Stimulated activated naive B cell treated with anti-CD40 and anti-IgM and Interleukin-4, amounts not matched to agents 10 μg/mL and 1 μg/mL and 100 μg/mL, for 72 hours (primary cell): ENCODE measurements at places on chromosomes 7 and 10.

- no peak overlapping the region for H3K27ac ChIP-seq
- H3K4me3 ChIP-seq: no peak overlapping the region
- no peaks in the 10 kb centered on the region for H3K27me3 ChIP-seq
- H3K4me1 ChIP-seq: no peaks in the 10 kb centered on the region
- no peak for DNase-seq
These were observed 39.3 kb downstream of the RAPGEF5 start for GRCh38 chr7:22317632-22318031.

DNA sequence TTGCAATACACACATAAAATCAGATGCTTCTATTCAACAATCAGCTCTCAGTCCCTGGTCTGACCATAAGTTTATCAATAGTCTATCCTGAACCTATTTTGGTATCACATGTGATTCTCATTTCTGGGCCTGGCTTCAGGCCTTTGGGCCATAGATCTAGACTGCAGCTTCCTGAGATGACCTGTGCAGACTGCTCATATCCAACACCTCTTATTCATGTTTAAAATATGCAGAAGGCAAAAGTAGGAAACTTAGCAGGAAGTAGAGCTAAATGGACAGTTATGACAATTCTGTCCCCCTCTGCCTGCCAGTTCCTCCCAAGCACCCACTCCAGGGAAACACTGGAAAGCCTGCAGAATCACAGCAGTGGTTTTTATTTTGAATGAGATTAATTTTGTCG is 53.3 kb downstream of the C7orf25 start:
- no peak overlapping the region for H3K4me3 ChIP-seq
- H3K4me1 ChIP-seq: peaks cover 9% of the 10 kb centered on the region
- DNase-seq: no peak
- H3K36me3 ChIP-seq: no peaks in the 10 kb centered on the region
- peaks cover 59% of the 10 kb centered on the region for H3K27me3 ChIP-seq
- no peak overlapping the region for H3K27ac ChIP-seq

DNA sequence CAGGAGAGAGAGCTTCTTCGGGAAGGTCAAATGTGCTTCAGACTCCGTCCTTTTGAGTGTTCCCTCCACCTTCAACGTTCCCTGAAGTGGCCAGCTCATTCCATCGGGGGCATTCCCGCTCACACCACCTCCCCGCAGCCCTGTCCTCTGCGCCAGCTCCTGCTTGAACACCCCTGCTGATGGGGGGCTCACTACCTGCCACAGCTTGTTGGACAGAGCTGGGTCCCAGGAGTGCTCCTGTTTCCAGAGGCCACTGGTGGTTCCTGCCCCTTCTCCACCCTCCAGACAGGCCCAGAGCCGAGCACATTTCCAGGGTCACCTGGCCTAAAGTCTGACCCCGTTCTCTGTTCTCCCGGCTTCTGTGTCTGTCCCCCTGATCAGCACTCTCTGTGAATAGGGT is 67.4 kb downstream of the ELFN1 start:
- no peak overlapping the region for H3K4me3 ChIP-seq
- H3K27ac ChIP-seq: no peak overlapping the region
- H3K27me3 ChIP-seq: peaks cover 47% of the 10 kb centered on the region
- peaks cover 3% of the 10 kb centered on the region for H3K36me3 ChIP-seq
- DNase-seq: no peak

GRCh38 chr7:7946486-7946885 is 22.1 kb upstream of the GLCCI1 start:
- no peaks in the 10 kb centered on the region for H3K27me3 ChIP-seq
- peaks cover 22% of the 10 kb centered on the region for H3K4me1 ChIP-seq
- H3K27ac ChIP-seq: no peak overlapping the region
- DNase-seq: no peak
- H3K4me3 ChIP-seq: no peak overlapping the region

DNA sequence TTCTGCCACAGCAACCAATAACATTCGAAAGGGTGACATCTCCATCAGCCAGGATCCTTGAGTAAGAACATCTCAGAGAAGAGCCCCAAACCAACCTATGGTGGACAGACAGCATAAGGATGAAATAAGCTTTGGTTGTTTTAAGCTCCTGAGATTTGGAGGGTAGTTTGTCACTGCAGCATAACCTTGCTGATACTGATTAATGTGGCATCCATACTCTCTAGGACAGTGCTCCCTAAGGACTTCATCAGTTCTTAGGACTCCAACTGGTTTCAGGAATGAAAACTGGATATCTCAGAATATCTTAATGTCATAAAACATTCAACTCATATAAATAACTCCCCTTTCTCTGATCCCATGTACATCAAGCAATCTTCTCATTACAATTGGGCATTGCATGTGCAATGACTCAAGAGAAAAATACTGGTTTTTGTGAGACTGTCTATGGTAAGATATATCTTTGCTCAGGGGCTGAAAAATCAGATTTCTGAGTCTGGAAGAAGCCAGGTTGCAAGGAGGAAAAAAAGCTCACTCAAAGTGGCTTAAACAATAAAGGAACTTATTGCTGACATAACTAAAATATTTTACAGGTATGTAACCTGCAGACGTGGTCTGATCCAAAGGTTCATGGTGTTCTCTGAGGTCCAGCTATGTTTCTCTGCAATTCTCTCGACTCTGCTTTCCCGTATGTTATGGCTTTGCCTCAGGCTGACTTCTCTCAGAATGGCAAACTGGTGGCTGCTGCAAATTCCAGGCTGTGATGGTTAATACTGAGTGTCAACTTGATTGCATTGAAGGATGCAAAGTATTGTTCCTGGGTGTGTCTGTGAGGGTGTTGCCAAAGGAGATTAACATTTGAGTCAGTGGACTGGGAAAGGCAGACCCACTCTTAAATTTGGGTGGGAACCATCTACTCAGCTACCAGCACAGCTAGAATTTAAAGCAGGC is 65.7 kb downstream of the RAB11FIP2 start:
- no peak overlapping the region for H3K27ac ChIP-seq
- peaks cover under 1% of the 10 kb centered on the region for H3K36me3 ChIP-seq
- peaks cover 9% of the 10 kb centered on the region for H3K27me3 ChIP-seq
- no peaks in the 10 kb centered on the region for H3K4me1 ChIP-seq

GRCh38 chr7:21603462-21603861 is 60.6 kb downstream of the DNAH11 start:
- peaks cover 8% of the 10 kb centered on the region for H3K27me3 ChIP-seq
- no peak for DNase-seq
- H3K4me1 ChIP-seq: peaks cover 6% of the 10 kb centered on the region

DNA sequence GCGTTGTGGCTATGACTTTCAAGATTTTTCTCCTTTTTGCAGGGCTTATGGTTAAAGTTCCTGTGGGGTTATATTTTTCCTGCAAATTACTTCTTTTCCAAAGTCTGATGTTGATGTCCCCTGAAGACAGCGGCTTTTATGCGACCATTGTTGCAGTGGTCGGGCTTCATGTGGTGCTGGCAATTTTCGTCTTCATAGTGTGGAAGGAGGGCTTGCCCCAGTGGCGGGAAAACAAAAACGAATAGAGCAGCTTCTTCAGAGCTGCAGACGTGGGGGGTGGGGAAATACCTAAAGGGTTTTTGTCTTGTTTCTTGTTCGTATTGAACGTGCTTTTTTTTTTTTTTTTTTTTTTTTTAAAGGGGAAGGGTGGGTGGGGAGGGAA is 53.8 kb downstream of the MCMBP start:
- peaks cover 77% of the 10 kb centered on the region for H3K36me3 ChIP-seq
- H3K4me3 ChIP-seq: no peak overlapping the region
- peak overlapping the region; percentile 42 for H3K27ac ChIP-seq
- DNase-seq: no peak
- H3K4me1 ChIP-seq: peaks cover 9% of the 10 kb centered on the region

GRCh38 chr7:69395061-69395714 is 203.1 kb upstream of the AUTS2 start:
- H3K36me3 ChIP-seq: no peaks in the 10 kb centered on the region
- H3K4me1 ChIP-seq: peaks cover 2% of the 10 kb centered on the region
- no peaks in the 10 kb centered on the region for H3K27me3 ChIP-seq

- H3K27me3 ChIP-seq: no peaks in the 10 kb centered on the region
- H3K4me3 ChIP-seq: no peak overlapping the region
- no peak overlapping the region for H3K27ac ChIP-seq
- DNase-seq: no peak
These were observed 35.0 kb upstream of the PDCD4 start for GRCh38 chr10:110836706-110837105.

GRCh38 chr7:80922253-80923049 is 3.6 kb upstream of the SEMA3C start:
- peaks cover 21% of the 10 kb centered on the region for H3K27me3 ChIP-seq
- no peak for DNase-seq
- no peaks in the 10 kb centered on the region for H3K36me3 ChIP-seq
- H3K4me1 ChIP-seq: peaks cover 43% of the 10 kb centered on the region

DNA sequence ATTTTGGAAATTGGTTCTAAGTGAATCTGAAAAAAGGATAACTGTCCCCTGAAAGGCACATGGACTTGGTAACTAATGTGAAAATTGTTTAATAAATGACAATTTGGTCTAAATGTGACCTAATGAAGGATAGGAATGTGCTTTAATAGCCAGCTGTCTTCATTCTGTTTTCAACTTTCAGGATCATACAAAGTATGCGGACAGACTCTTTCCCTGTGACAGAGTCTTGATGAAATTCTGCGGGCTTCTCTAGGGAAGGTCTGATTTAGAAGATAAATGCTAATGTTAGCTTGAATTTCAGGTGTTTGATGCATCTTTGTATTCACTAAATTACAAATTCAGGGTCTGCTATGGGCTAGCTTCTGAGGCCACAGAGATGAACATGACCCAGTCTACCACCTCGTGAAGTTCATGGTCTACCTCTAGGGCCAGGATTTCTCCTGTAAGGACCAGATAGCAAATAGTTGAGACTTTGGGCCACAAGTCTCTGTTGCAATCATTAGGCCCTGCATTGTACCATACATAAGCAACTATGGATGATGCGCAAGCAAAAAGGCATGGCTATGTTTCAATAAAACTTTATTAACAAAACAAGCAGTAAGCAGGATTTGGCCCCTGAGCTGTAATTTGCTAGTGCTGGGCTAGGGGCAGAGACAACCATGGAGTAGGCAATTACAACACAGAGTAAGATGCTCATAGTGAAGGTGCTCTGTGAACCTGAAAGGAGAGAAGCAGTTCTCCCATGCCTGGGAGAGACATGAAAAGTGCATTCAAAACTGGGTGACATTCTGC is 368.6 kb downstream of the INHBA start:
- H3K4me3 ChIP-seq: no peak overlapping the region
- no peaks in the 10 kb centered on the region for H3K27me3 ChIP-seq
- DNase-seq: no peak
- no peaks in the 10 kb centered on the region for H3K4me1 ChIP-seq
- H3K36me3 ChIP-seq: no peaks in the 10 kb centered on the region

DNA sequence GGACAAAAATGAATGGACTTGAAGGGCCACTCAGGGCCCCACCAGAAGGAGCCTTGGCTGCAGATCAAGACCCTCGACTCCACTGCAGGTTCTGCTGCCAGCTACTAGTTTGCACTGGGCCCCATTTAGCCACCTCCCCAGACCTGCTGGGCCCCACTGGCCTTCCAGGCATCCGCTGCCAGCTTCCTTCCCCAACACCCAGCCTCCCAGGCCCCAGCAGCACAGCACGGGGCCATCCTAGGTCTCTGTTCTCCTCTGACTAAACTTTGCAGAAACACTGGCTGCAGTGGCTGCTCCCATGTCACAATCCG is 277.4 kb upstream of the KLF14 start:
- peaks cover 16% of the 10 kb centered on the region for H3K36me3 ChIP-seq
- peaks cover 86% of the 10 kb centered on the region for H3K4me1 ChIP-seq
- no peak for DNase-seq
- H3K27me3 ChIP-seq: no peaks in the 10 kb centered on the region

DNA sequence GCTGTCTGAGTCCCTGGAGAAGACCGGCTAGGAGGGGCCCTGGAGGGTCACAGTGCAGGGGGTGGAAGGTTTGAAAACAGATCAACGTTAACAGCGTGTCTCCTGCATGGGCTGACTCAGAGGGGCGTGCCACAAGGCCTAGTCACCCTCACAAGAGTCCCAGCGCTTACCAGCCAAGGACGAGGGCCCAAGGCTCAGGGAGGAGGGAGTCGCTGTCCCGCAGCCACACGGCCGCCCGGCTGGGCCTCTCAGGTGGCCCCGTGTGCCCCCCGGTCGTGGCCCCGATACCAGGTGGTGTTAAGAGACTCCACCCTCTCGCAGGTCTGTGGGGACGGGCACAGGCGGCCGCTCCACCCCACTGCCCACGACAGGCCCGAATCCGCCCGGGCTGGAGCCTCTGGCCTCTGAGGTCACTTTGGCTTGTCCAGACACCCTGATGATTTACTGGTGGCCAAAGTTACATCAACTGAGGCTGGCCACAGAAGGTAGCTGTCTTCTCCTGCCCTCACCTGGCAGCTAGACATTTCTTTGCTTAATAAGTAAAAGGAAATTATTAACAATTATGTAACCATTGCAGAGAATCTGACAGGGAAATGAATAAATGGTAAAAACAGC is 34.0 kb downstream of the FAM20C start:
- H3K36me3 ChIP-seq: peaks cover 3% of the 10 kb centered on the region
- no peak for DNase-seq
- no peak overlapping the region for H3K4me3 ChIP-seq
- H3K27me3 ChIP-seq: peaks cover 8% of the 10 kb centered on the region
- peaks cover 2% of the 10 kb centered on the region for H3K4me1 ChIP-seq
- no peak overlapping the region for H3K27ac ChIP-seq

DNA sequence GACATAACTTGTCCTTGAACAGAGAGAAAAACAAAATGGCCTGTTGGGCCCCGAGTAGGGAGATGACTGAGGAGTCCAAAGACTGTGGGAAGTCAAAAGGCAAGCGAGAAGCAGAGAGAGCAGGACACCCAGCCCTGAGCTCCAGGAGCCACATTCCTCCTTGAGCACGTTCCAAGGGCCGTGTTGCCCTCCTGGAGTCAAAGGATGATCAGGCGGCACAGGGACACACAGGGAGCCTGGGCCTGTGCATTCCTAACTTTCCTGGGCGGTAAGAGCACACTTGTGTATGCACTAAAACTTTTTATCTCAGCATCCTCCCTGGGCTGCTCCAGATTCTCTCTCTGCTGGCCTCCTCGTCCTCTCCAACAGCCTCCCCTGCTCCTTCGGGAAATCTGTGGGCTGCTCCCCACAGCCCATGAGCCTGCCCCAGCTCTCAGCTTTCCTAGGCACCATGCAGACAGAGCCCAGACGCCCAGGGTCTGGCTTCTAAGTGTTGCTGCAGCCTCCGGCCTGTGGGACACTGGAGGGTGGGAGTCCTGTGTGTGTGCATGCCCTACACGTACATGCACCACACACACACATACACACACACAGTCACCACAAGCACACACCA is 281.8 kb downstream of the POU6F2 start:
- H3K36me3 ChIP-seq: no peaks in the 10 kb centered on the region
- H3K27ac ChIP-seq: no peak overlapping the region
- no peaks in the 10 kb centered on the region for H3K27me3 ChIP-seq
- no peak for DNase-seq

- no peak for DNase-seq
- peaks cover 16% of the 10 kb centered on the region for H3K4me1 ChIP-seq
- H3K27me3 ChIP-seq: peaks cover 53% of the 10 kb centered on the region
- no peak overlapping the region for H3K4me3 ChIP-seq
- H3K27ac ChIP-seq: no peak overlapping the region
These were observed 4.7 kb upstream of the AFAP1L2 start for GRCh38 chr10:114408968-114409444.
